ENCODE measurements at places on chromosomes 12 and 14.

DNA sequence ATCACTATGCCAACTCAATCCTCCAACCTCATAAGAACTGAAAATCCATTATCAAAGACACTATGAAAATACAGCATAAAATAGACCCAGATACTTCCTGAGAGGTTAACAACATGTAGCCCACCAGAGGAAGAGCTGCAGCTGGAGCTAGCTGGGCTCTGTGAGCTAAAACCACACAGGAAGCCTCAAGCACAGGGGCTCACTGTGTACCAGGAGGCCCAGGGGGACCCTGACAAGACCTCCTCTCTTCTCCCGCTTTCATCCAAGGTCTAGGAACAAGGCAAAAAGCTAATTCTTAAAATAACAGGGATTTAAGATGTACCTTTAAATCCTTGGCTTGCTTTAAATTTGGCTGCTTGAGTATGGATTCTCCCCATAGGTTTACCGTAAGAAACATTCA is 53.6 kb downstream of the EIF2S3B start:
- no peak for DNase-seq

GRCh38 chr14:89013098-89013504 is 188.7 kb downstream of the TTC8 start:
- DNase-seq, result peak; percentile 41

- DNase-seq, result peak; percentile 97
Measured at GRCh38 chr14:64628940-64629408, 75.2 kb upstream of the PLEKHG3 start.

DNA sequence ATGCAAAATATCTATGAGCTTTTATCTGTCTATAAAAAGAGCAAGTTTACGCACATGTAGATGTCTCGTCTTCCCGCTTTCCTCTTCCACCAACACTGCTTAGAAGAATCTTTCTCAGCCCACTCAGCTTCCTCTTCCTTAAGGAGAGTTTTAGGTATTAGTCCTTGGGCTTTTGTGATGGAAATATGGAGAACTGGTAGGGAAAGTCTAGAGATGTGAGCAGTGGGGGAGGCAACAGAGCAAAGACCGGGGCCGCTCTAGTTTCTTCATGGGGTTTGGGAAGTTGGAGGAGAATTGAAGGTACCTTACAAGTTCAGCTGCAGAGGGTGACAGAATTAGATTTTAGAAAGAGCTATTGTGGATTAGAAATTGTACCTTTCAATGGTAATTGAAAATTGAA is 56.3 kb upstream of the CPNE8 start:
- no peak for DNase-seq

- no peak for DNase-seq
Measured at GRCh38 chr14:48008646-48009045, 333.2 kb upstream of the MDGA2 start.

- DNase-seq, result no peak
Measured at GRCh38 chr12:70798016-70798783, 122.3 kb downstream of the PTPRR start.

GRCh38 chr12:4579305-4580102 is 17.5 kb downstream of the DYRK4 start:
- DNase-seq, result peak; percentile 10

GRCh38 chr12:68403711-68404110 is 71.5 kb upstream of the MDM1 start:
- no peak for DNase-seq

DNA sequence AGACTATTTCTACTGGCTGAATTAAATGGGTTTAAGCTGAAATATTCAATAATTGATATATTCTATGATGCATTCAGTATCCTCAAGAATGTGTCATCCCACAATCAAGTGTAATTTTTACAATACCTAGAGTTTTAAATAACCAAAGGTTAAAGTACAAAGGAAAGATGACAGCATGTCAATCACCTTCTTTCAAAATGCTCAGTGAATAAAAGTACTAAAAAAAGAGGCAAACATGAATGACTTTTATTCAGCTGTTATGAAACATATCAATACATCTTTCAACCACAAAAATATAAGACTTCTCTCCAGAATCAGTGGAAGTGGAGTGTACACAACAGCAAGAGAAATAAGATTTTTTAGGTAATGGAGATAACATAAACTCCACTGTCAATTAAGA is 72.0 kb downstream of the NELL2 start:
- DNase-seq, result no peak

- no peak for DNase-seq
Measured at GRCh38 chr14:101130861-101131260, 227.3 kb upstream of the RTL1 start.

Measured in fibroblast of villous mesenchyme (primary cell).